ENCODE measurements at places on chromosomes 1 and 21.

DNA sequence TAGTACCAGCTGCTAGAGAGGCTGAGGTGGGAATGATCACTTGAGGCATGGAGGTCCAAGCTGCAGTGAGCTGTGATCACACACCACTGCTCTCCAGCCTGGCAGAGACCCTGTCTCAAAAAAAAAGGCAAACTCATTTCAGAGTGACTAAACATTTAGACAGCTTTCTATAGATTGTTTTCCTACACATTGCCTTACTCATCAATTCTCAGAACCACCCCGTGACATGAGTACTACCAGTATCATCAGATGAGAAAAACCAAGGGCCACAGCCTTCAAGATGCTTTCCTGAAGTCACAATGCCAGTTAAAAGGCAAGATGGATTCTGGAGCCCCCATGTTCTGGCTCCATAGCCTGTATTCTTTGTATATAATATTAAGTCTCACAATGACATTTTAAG lies 22.4 kb upstream of the SMPDL3B start:
- DNase-seq: no peak

DNA sequence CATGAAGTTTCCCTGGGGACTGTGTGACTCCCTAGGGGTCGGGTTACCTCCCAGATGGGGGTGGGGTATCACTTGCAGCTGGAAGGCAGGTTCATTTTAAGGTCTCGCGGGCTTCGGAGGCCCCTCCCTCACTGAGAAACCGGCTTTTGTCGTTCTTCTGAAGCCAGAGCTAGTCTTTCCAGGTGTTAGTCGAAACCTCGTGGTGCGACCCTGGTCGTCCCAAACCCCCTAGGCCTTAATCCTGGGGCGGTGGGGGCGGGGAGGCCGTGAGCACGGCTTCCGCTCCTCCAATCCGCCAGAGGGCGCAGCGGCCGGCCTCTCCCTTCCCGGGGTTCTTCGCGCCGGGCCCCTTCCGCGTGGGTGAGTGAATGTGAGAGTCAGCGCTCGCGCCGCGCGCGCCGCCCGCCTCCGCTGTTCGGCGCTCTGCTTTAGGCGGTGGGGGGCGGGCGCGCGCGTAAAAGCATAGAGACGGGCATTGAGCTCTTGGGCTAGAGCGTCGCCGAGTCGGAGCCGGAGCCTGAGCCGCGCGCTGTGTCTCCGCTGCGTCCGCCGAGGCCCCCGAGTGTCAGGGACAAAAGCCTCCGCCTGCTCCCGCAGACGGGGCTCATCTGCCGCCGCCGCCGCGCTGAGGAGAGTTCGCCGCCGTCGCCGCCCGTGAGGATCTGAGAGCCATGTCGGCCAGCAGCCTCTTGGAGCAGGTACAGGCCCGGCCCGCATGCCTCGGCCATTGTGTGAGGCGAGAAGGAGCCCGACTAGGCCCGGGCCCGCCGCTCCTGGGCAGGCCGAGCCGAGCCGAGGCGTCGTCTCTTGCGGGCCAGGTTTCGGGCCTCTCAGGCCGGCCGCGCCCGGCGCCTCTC lies at the start of gene YTHDF2:
Gene YTHDF2 (plus strand): TSS at position 491 of the 857 bp plus-strand sequence. CDS start 181 bp downstream, at position 672.
- peak; percentile 99 for DNase-seq

DNA sequence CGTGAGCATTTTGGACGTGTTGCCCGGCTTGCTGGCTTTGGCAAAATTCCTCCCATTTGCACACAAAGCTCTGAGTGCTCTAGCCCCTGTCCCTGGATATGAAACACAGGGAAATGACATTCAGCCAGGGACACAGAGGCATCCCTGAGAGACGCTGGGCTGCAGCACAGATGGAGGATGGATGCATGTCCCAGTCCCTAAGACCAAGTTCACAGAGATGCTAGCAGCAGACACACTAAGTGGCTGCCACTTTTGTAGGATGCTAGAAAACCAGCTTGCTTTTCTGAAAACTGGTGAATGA lies 12.5 kb downstream of the ACTRT2 start:
- no peak for DNase-seq

GRCh38 chr1:112298558-112298957 lies 97.5 kb upstream of the CTTNBP2NL start:
- peak; percentile 67 for DNase-seq

DNA sequence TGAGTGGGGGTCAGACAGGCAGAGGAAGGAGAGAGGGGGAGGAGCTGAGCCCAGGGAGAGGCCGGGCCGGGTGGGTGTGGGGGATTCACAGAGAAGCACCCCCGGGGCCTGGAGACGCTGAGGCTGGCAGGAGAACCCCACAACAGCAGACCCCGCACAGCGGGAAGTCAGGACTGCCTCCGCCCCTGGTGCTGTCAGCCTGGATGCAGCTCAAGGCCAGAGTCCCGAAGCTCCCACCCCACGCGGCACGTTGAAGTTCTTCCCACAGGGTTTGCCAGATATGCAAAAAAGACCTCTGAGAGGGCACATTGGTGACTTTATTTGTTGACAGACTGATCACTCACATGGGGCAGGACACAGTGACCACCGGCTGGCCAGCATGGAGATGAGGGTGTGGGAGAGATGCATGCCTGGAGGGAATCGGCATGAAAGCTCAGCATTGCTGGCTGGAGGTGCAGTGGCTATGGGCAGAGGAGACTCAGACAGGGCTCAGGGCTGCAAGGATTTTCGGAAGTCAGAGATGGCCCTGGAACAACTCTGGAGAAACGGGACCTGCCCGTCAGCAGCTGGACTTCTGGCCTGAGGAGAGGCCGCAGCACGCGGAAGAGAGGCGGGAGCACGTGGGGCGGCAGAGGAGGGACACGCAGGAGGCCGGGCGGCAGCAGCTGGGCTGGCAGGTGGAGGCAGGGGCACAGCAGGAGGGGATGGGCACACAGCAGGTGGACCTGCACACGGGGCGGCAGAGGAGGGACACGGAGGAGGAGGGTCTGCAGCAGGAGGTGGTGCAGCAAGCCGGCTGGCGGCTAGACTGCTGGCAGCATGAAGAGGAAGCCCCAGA lies 885 bp downstream of the KRTAP10-3 start:
- peak; percentile 36 for DNase-seq

DNA sequence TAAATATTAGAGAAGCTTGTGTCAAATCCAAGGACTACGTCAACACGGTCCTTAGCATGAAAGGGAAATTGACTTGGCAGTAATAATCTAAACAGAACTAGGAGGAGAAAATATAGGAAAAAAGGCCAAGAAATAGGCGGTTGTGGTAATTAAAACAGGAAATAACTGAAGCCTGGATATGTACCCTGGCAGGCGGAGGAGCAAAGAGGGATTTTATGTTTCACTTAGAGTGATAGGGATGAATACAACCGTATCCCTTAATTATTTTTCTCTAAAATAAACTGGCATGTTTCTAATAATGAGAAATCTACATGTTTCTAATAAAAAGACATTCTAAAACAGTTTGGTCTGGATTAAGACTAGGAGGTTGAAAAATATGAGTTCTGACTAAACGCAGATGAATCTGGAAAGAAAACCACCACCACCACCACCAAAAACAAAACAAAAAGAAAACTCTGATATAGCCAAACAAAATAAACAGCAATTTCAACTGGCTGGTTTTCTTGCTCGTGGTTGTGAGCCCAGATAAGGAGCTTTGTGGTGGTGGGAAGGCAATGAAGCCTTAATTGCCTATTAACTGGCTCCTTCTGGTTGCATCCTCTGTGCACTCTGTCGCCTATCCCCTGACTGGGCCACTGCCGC lies 334.2 kb upstream of the SNX7 start:
- DNase-seq: peak; percentile 44

- no peak for DNase-seq
These were observed 12.8 kb upstream of the SKI start for GRCh38 chr1:2215329-2215728.

- DNase-seq: no peak
These were observed 54.4 kb upstream of the EDN2 start for GRCh38 chr1:41538741-41539417.

DNA sequence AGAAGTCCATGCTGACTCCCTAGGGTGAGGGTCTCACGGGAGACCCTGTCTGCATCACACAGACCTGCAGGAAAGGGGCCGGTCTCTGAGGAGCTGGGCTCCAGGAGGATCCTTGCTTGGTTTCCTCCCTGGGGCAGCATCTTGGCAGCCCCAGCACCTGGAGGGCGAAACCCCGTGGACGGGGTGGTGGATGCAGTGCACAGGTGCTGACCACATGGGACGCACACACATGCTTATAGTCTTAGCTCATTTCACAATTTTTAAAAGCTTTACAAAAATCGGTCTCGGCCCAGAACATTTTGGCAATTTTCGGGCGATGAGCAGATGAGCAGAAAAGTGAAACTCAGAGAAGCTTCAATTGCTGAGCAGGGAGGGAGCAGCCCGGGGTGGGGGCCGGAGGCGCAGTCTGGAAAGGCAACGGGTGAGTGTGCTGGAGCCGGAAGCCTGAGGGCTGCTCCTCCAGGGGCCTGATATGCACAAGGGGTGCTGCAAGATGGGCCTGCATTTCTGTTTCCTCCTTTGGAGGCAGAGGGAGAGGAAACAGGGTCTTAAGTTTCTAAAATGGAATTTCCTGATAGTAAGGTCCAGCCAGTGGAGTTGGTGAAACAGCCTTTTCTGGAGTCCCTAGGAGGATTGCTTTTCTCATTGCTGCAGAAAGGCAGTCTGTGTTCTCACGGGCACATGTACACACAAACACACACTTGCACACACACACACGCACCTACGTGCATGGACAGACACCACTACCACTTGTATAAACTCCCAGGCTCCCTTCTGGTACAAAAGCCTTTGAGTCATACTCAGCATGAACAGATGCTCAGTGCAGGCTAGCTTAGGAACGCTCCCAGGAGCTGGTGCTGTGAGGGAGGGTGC lies 60.6 kb downstream of the SCCPDH start:
- peak; percentile 14 for DNase-seq

DNA sequence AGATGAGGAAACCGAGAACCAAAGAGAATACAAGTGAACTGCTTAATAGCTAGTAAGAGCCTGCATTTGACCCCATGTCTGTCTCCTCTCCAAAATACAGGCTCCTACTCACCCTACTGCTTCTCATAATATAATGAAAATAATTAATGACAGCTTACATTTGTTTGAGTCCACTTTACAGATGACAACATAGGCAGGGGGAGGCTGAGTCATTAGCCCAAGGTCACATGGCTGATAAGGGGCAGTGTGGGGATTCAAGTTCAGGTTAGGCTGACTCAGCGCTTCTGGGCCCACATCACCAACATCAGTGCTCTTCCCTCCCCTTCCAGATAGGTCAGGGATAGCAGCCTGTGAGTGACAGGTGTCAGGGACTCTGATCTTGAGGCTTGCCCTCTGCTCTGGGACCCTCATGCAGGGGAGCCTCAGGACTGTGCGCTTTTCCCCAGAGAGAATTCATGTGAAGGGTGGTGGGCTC lies 16.2 kb downstream of the AZIN2 start:
- no peak for DNase-seq

GRCh38 chr1:23610677-23611076 lies 51.4 kb upstream of the ID3 start:
- DNase-seq: no peak

DNA sequence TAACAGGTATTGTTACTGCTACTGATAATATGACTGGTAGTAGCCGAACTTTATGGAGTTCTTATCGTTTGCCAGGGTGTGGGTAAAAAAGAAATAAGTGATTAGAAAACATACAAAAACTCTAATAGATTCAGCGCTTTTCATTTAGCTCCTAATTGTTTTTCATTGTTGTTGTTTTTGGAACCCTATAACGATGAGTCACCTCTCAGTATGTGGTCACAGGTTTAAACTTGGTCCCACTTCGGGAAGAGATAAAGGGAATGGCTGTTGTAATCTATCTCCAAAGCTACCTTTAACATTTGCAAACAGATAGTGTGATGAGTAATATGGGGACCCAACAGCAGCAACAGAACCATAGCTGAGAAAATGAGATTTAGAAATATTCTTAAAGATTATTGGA lies 62.7 kb upstream of the BCL10 start:
- DNase-seq: no peak

GRCh38 chr1:56032096-56032676 lies 547.2 kb downstream of the PLPP3 start:
- no peak for DNase-seq

- peak; percentile 76 for DNase-seq
These were observed 5.2 kb downstream of the COQ8A start for GRCh38 chr1:226945106-226945857.

DNA sequence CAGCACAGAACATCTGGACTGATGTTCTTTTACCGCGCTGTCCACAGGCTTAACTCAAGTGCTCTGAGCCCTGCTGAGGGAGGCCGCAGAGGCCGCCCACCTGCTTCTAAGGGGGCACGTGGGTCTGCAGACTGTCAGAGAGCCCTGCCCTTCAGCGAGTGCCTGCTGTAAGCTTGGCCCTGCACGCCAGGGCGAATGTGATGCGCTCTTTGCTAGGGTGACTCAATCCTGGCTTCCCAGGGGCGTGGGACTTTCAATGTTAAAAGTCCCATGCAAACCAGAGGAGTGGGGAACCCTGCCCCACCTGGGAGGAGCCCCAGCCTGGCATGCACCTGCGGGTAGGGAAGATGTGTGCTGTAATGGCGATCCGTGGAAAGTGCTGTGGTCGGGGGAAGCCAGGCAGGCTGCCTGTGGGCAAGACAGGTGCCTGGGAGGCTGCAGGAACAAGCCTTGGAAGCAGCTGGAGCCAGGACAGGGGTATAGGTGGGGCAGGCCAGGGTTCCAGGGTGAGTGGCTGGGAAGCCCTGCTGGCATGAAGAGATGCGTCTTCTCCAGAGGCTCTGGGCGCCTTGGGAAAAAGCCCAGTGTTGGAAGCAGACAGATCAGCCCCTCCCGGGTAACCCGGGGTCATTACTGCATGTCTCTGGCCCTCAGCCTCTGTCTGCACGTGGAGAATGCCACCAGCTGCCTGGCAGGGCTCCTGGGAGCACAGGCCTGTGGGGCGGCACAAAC lies 594 bp upstream of the PANK4 start:
- peak; percentile 59 for DNase-seq

GRCh38 chr1:7562729-7563605 lies 208.1 kb upstream of the VAMP3 start:
- DNase-seq: no peak

DNA sequence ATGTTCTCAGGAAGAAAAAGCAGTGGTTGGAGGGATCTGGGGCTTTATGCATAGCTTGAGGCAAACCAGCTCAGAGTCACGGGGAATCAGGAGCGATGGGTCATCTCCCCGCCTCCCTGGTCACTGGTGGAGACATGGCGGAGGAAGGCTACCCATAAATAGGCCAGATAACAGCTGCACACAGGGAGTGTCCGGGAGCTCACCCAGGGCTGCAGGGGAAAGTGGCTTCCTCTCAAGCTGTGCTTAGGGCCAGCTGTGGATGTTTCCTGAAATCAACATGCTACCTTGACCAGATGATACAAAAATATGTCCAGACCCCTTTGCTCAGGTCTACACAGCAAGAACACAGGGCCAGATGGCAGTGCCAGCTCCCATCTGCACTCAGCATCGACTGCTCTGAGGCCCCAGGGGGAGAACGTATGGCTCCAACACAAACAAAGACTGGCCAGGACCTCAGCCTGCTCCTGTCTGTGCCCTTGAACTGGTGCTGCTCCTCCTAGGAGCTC lies 27.1 kb upstream of the RERE start:
- DNase-seq: peak; percentile 62

DNA sequence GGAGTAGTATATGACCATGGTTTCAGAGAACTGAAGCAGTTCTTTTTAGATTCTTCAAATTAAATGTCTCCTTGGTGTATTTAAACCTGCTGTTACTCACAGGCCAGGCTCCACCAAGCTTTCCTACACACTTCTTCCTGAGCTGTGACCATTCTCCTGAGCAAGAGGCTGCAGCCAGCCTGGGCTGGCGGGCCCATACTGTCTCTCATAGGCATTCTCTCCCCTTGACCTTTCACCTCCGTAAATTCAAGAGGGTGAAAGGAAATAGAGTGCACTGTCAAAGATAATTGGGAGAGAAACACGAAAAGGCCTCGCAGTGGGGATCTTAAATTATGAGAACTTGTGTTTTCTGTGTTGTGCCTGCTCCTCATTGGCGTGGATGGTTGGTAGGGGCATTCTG lies 2.3 kb downstream of the ARF1 start:
- DNase-seq: no peak
